ENCODE measurements at places on chromosomes 6 and 20.

GRCh38 chr20:10609770-10610169 lies 64.0 kb downstream of the JAG1 start:
- no peak for DNase-seq

- DNase-seq: no peak
Observed at GRCh38 chr6:139257821-139258398, 33.9 kb downstream of the TXLNB start.

GRCh38 chr6:116954938-116955337 lies 77.9 kb downstream of the RFX6 start:
- no peak for DNase-seq

- DNase-seq: no peak
Observed at GRCh38 chr20:40883097-40883496, 145.5 kb upstream of the TOP1 start.

DNA sequence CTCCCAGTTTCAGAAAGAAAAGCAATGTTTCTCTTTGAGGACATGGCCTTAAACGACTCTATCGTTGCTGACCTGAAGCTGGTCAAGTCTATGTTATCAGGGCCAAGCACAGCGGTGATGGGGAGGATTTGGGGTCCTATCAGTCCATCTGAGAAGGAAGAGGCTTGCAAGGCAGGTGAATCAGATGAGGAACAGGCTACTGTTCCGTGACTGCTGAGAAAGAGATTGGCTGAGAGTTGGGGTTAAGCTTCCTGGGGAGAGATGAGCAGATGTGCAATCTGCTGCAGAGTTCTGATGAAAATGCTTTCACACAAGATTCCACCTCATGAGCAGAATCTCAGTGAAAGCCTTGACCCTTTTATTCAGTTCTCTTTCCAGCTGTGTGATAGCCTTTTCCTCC lies 168.3 kb upstream of the STMND1 start:
- no peak for DNase-seq

DNA sequence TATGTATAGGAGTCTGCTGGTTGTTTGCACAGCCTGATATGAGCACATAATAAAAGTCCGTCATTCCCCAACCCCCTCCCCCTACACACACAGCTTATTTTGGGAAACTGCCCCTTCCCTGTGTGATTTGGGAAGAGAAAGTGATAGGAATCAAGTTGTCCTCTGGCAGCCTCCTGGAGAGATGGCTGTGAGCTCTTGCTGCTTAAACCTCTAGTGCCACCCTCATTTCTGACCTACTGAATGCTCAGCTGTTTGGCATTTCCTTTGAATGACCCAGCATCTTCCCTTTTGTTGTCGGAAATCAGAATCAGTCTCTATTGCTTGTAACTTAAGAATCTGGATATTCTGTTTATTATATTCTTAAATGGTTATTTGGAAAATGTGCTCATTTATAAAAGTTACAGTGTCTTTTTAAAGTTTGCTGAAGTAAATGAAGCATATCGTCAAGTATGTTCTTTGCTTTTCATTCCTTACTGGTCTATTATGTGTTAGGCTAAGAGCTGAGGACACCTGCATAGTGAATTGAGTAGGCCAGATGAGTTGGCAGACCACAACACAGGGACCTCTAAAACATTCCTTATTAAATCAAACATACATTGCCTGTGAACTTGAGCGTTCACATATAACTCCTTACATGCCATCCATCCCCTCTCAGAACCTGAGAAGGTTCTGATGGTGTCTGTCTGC lies 5.5 kb downstream of the RWDD2A start:
- no peak for DNase-seq

DNA sequence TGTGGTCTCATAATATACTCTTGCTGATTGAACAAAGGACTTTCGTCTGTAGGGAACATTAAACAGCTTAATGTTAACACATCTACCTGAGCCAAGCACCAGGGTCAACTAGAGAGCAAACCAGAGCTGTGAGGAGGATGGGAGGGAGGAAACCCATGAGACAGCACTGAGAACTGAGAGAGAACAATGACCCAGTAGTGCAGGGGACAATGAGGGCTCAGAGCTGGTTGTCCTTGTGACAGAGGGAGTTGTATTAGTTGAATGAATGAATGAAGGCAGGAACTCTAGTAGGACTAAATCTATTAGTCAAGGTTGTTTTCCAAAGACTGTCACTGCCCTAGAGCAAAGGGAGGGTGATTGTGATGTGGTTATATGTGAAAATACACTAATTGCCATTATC lies 28.2 kb upstream of the GSTA4 start:
- no peak for DNase-seq

GRCh38 chr6:10862361-10862760 lies 19.5 kb downstream of the GCM2 start:
- no peak for DNase-seq

GRCh38 chr6:42938987-42939809 lies 9.9 kb downstream of the CNPY3 start:
- no peak for DNase-seq

GRCh38 chr6:102298051-102298450 lies 904.5 kb downstream of the GRIK2 start:
- no peak for DNase-seq

DNA sequence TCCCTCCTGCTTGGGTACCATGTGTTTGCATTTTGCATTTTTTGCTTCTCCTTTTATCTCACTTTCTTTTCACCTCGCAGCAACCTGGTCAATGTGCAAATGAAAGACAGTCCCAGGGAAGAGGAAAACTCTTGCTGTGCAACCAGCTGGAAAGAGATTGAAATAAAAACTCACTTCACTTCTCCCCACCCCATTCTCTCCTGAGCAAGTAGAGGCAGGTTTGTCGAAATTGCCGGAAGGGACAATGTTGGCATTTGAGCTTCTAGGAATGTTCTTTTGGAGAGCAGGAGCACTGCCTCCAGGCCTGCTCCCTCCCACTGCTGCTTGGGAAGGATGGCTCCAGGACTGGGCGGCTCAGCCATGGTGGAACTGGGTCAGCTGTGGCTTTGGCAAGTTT lies 30.6 kb downstream of the KCNG1 start:
- no peak for DNase-seq

DNA sequence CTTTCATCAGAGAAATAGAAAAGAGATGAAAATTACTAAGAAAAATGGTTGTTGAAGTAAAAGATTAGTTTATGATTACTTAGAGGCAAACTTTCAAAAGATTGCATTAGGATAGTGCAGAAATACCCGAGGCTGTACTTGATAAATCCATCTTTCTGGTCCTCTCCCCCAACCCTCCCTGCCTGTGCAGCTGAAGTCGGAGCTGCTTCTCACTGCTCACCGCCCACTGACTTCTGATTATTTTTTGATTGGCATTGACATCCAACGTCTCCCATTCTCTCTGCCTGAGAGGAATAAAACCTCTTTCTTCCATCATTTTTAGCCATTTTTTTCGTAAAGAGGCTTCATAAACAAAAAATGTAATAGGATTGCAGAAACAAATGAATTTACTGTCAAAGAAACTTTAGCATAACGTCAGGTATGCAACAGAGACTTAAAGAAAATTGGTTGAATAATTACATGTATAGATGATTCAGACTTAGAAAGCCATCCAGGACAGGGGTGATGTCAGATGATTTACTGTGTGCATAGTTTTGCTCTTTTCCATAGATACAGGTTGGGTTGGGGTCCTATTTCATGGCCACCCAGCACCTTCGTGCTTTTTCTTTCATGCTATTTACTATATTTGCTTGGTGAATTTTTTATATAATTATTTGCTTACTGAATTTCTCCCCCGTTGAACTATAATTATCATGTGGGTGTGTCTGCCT lies 53.6 kb upstream of the EDN3 start:
- DNase-seq: no peak

DNA sequence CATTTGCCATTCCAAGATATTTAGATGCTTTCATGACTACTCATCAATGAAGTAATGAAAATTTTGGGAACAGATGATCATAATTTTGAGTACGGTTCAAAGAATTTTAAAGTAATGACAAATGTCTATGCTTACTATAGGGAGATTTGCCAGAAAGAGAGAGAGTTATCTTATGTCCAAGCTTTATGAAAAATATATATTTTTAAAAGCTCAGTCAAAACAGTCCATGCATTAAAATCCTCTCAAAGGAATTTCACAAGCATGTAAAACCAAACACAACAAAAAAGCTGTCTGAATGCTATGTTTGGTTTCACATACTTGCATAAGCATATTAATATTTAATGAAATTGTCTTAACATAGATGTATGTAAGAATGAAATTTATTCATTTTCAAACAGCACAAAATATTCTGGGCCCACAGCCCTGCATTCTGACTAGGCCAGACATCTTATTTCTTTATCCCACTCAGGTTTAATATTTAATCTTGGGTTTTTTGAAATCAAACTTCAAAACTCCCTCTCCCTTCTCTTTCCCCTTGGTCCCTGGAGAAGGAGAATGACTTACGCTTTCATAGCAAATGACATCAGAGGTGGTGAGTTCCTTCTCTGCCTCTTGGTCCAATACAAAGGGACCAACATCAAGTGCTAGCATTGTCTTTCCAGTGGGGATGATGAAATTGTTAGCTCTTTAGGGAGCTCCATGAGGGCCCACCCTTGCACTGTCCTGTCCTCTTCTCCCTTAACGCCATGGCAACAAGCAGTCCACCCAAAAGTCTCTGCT lies 94.2 kb downstream of the ADAT2 start:
- no peak for DNase-seq

DNA sequence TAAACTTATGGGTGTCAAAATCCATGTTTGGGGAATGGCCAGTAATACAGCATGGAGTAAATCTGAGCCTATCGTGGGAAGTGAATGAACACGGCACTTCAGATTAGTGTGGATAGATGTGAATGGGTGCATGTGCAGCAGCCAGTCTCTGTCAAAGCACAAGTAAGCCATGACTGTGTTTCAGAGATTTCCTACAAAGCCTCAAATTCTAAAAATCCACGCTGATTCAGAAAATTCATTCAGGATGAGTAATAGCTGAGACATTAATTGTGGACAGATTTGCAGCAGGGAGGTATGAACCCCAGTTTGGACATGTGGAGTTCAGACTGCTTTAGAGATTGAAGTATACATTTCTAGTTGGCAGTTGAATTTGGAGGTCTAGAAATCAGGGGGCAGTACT lies 115.1 kb downstream of the QKI start:
- no peak for DNase-seq

DNA sequence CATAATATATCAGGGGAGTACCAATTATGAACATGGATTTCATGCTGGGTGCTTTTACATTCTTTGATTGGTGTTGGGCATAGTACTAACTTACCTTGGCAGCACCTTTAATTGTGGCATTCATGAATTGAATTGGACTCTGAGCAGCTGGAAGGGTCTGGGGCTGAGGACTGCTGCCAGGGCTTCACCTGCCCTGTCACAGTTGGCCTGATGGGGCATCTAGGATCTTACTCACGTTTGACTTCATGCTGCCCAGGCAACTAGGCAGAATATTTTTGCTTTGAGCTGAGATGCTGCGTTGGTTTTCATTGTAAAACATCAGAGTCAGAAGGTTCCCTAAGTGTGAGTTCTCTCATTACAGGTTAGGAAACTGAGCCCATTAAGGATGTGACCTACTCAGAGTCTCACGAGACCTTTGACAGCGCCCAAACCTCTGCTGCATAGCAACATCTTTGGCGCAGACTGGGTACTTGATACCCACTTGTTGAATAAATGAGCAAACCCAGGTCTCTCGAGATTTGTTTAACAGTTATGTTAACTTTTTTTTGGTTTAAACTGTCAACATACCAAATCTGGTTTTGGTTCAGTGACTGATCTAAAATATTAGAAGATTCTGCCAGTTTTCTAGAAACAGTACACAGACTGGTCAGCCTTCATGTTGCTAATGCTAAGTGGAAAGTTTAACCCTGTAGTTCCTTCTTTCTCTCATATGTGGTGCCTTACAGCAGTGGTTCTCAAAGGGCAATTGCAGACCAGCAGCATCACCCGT lies 104.9 kb downstream of the TCP11 start:
- DNase-seq: no peak

GRCh38 chr6:110622912-110623578 lies 146.6 kb upstream of the SLC22A16 start:
- no peak for DNase-seq

GRCh38 chr6:96391776-96392360 lies 129.7 kb upstream of the UFL1 start:
- no peak for DNase-seq

DNA sequence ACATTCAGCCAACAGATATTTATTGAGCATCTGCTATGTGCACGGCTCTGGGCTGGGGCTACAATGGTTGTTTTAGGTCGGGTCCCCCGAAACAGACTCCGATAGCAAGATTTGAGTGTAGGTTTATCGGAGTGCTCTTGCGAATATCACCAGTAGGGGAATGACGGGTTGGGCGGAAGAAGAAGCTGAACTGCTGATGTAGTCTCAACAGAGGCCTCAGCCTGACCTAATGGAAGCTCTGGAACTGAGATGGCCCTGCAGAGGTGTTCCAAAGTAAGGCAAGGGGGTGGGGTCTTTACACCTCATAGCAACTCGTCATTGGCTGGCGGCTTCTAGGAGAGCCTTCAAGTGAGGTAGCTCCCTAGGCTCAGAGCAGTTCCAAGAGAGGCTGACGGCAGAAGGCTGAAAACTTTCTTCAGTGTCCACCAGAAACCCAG lies 1.1 kb downstream of the L3MBTL1 start:
- DNase-seq: no peak

DNA sequence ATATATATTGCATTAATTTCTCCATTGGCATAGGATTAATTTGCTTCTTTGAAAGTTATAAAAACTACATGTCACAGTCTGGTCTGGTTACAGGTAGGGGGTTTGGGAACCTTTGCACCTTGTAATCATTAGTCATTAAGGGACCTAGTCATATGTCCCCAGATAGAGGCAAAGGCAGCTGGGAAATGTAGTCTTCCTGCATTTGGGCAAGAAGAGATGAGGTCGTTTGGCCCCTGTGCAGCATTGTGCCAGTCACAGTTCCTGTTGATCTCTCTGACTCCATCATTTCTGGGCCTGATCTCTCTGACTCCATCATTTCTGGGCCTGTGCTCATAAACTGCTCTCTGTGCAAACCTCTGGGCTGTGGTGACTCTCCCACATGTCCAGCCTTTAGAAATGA lies 73.2 kb downstream of the BCKDHB start:
- no peak for DNase-seq

GRCh38 chr20:63448031-63448430 lies 24.4 kb downstream of the KCNQ2 start:
- no peak for DNase-seq

- no peak for DNase-seq
Observed at GRCh38 chr20:14512839-14513238, 175.4 kb upstream of the FLRT3 start.

GRCh38 chr6:64293298-64293697 lies 657.7 kb downstream of the PHF3 start:
- no peak for DNase-seq

Data from activated T-helper 1 cell treated with Interleukin-2 at 50 U/mL for 16 hours (primary cell).